Upper lobe of right lung (tissue), 1 donor: ENCODE measurements at places on chromosomes 2 and 18. TPM values are rescaled to one million over a fixed set of nuclear protein-coding genes. Genes with fewer than 3 reads are reported as not detected.

GRCh38 chr18:36812678-36813077 is 16.1 kb downstream of the TPGS2 start:
- DNase-seq, result no peak
- H3K4me3 ChIP-seq, result no peak overlapping the region
- H3K36me3 ChIP-seq, result peaks cover 17% of the 10 kb centered on the region
- no peaks in the 10 kb centered on the region for H3K27me3 ChIP-seq

DNA sequence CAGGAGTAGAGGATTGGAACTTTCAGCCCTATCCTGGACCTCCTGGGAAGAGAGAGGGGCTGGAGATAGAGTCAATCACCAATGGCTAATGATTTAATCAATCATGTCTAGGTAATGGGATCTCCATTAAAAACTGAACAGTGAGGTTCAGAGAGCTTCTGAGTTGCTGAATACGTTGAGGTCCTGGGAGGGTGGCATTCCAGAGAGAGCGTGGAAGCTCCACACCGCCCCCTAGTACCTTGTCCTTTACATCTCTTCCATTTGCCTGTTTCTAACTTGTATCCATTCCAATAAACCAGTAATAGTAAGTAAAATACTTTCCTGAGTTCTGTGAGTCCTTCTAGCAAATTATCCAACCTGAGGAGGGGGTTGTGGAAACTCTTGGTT is 101.7 kb downstream of the B3GNT2 start:
- H3K27ac ChIP-seq, result no peak overlapping the region
- no peaks in the 10 kb centered on the region for H3K27me3 ChIP-seq
- no peak for DNase-seq
- peaks cover 17% of the 10 kb centered on the region for H3K4me1 ChIP-seq

The ALPP gene
- 9.5 TPM for total RNA-seq

DNA sequence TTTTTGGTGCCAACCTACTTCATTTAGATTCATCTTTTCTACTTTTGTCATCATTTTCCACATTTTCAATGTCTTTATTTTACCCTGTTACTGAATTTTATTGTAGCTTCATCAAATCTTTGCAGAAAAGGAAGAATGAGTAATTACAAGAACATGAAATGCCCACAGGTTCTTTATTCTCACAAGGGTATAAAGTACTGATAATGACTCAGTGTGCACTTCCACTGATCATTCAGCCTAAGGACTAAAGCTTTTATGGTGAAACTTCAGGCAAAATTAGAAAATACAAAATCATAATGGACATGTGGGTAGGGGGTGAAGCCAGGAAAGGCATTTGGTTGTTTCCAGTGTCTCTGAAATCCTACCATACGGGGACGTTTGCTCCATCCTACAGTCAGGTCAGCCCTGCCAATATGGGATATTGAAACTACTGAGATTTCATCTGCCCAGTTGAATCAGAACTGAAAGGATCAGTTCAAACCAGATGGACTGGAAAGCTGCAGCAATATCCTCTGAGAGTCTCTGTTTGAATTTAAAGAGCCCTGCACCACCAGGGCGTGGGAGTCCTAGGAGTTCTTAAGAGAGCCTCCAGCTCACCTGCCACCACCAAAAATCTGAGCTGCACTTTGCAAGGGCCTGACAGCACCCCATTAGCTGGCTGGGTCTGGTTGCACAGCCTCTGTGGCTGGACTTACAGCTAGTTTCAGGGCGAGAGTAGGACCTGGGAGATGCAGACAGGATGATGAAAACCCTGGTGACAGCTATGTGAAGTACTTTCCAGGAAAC is 390.4 kb downstream of the CMPK2 start:
- no peaks in the 10 kb centered on the region for H3K4me1 ChIP-seq
- no peak overlapping the region for H3K4me3 ChIP-seq
- H3K27me3 ChIP-seq, result no peaks in the 10 kb centered on the region
- H3K36me3 ChIP-seq, result no peaks in the 10 kb centered on the region
- no peak overlapping the region for H3K27ac ChIP-seq

- H3K4me1 ChIP-seq, result no peaks in the 10 kb centered on the region
- no peak overlapping the region for H3K4me3 ChIP-seq
- no peak for DNase-seq
- peaks cover 3% of the 10 kb centered on the region for H3K36me3 ChIP-seq
- no peak overlapping the region for H3K27ac ChIP-seq
Observed at GRCh38 chr18:46821856-46822711, 65.2 kb upstream of the ST8SIA5 start.

The CMPK2 gene
- 23.2 TPM for total RNA-seq

GRCh38 chr18:78514910-78515670 is 464.5 kb upstream of the SALL3 start:
- no peak overlapping the region for H3K4me3 ChIP-seq
- H3K36me3 ChIP-seq, result no peaks in the 10 kb centered on the region
- no peak for DNase-seq
- H3K27me3 ChIP-seq, result no peaks in the 10 kb centered on the region

The SIX3 gene
- total RNA-seq, result not detected

The CNDP1 gene
- total RNA-seq, result not detected

GRCh38 chr2:170967553-170967952 is 38.5 kb downstream of the GORASP2 start:
- no peak overlapping the region for H3K4me3 ChIP-seq
- DNase-seq, result no peak
- peaks cover 50% of the 10 kb centered on the region for H3K36me3 ChIP-seq
- H3K27me3 ChIP-seq, result no peaks in the 10 kb centered on the region
- H3K4me1 ChIP-seq, result no peaks in the 10 kb centered on the region

The MAIP1 gene
- 13.1 TPM for total RNA-seq

- H3K36me3 ChIP-seq, result no peaks in the 10 kb centered on the region
- no peaks in the 10 kb centered on the region for H3K27me3 ChIP-seq
- H3K27ac ChIP-seq, result no peak overlapping the region
- no peaks in the 10 kb centered on the region for H3K4me1 ChIP-seq
- no peak for DNase-seq
Observed at GRCh38 chr18:46158499-46158898, 54.3 kb downstream of the HAUS1 start.

DNA sequence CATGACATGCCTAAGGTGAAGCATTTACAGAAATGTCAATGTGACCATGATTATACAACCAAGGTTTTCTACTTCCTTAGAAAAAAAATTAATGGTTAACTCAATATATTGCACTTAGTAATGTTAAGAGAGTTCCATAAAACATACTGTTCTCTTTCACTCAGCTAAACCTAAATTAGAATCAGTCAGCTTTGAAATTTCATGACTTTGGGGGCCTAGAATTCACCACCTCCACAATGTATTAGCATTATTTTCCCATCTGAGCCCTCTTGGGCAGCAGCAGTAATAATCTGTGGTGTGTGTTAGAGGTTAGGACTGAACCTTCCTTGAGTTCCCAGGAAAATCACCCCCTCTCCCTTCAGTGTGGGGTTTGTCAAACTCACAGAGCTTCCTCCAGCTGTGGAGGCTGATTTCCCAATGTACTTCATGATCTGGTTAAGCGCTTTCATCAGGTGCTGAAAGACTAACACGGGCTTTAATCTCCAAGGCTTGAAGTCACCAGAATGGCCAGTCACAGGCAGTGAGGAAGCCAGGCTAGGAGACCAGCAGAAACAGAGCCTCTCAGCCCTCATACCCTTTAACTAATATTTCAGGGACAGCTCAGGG is 7.1 kb upstream of the UPP2 start:
- H3K4me1 ChIP-seq, result no peaks in the 10 kb centered on the region
- no peak for DNase-seq
- no peaks in the 10 kb centered on the region for H3K27me3 ChIP-seq
- H3K27ac ChIP-seq, result peak overlapping the region; percentile 1
- H3K36me3 ChIP-seq, result no peaks in the 10 kb centered on the region

- H3K4me3 ChIP-seq, result no peak overlapping the region
- no peak overlapping the region for H3K27ac ChIP-seq
- no peak for DNase-seq
- H3K36me3 ChIP-seq, result peaks cover 3% of the 10 kb centered on the region
- H3K4me1 ChIP-seq, result no peaks in the 10 kb centered on the region
- no peaks in the 10 kb centered on the region for H3K27me3 ChIP-seq
Observed at GRCh38 chr2:32237996-32238395, 26.7 kb downstream of the NLRC4 start.

- no peaks in the 10 kb centered on the region for H3K36me3 ChIP-seq
- H3K4me3 ChIP-seq, result no peak overlapping the region
- DNase-seq, result no peak
- no peaks in the 10 kb centered on the region for H3K27me3 ChIP-seq
- no peak overlapping the region for H3K27ac ChIP-seq
Observed at GRCh38 chr18:46408334-46408987, 248.6 kb downstream of the LOXHD1 start.

GRCh38 chr2:238739668-238740067 is 108.2 kb upstream of the TWIST2 start:
- H3K36me3 ChIP-seq, result no peaks in the 10 kb centered on the region
- H3K27me3 ChIP-seq, result no peaks in the 10 kb centered on the region
- H3K4me1 ChIP-seq, result no peaks in the 10 kb centered on the region
- no peak overlapping the region for H3K27ac ChIP-seq

DNA sequence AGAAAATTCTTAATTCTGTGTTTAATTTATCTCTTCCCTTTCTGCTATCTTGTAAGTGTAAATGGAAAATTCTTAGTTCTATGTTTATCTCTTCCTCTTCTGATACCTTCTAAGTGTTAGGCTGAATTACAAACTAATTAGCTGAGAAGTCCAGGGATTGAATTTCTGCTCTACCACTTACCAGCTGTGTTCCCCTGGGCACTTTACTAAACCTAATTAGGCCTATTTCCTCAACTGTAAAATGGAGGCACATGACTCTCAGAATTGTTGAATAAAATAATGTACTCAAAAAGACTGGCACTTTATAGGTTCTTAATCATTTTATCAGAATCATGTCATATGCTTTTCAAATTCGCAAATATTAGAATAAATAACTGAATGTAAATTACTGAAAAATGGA is 146.3 kb downstream of the MAP2 start:
- H3K4me1 ChIP-seq, result no peaks in the 10 kb centered on the region
- DNase-seq, result no peak
- no peaks in the 10 kb centered on the region for H3K27me3 ChIP-seq
- no peak overlapping the region for H3K4me3 ChIP-seq
- H3K36me3 ChIP-seq, result no peaks in the 10 kb centered on the region
- no peak overlapping the region for H3K27ac ChIP-seq
